H1 (cell line): ENCODE measurements at places on chromosomes 13 and 19. TPM values are rescaled to one million over a fixed set of nuclear protein-coding genes. Genes with fewer than 3 reads are reported as not detected.

The BEST2 gene
- total RNA-seq, result 4.6 TPM in 2 replicates

The COX7A1 gene
- 0.60 and 0.75 TPM in 2 replicates for total RNA-seq

The ELSPBP1 gene
- not detected in 2 replicates for total RNA-seq

The TUBB4A gene
- total RNA-seq, result 21.2 and 30.4 TPM in 2 replicates

The ACP5 gene
- total RNA-seq, result 8.3 and 9.0 TPM in 2 replicates

The SLC6A16 gene
- total RNA-seq, result 1.5 and 1.7 TPM in 2 replicates
